ENCODE measurements at places on chromosomes 12 and 14.

- DNase-seq = no peak
Observed at GRCh38 chr14:106286697-106287290, 760.4 kb downstream of the TMEM121 start.

GRCh38 chr14:22563987-22564386, 25.0 kb downstream of the DAD1 start:
- no peak for DNase-seq

GRCh38 chr12:89544022-89544421, 18.2 kb upstream of the POC1B start:
- no peak for DNase-seq

- no peak for DNase-seq
Observed at GRCh38 chr14:102330806-102331205, 11.3 kb downstream of the ZNF839 start.

DNA sequence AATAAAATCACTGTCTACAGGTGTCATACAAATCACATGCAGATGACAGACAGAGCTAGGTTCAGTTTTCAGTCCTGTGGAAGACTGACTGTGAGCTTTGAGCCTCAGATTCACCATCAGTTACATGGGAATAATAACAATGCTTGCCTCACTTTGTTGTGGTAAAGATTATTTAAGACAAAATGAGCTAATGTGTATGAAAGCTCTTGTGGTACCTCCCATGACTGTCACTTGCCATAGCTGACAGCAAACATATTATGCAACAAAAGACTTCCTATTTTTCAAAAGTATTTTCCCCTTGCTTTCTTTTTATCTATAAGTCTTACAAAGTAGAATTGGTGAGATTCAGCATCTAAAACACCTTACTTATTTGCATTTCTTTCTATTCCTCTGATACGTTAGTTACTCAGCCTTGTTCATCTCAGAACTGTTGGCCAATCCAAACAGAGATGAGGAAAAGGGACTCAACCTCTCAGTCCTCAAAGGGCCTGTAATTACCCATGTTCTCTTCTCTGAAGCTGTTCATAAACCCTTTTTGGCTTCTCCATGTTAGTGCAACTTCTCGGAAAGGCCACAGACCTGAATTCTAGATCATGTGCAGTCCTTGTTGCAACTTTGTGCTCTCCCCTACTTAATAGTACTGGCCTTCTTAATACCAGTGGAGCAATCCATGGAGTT, 8.8 kb upstream of the DDHD1 start:
- DNase-seq = no peak

GRCh38 chr12:65524666-65525065, 246.2 kb downstream of the MSRB3 start:
- DNase-seq = no peak

GRCh38 chr12:71938728-71939385, at the start of gene TPH2:
Gene TPH2 (plus strand): TSS chr12:71938845. CDS start chr12:71938987, 142 bp downstream.
- no peak for DNase-seq

DNA sequence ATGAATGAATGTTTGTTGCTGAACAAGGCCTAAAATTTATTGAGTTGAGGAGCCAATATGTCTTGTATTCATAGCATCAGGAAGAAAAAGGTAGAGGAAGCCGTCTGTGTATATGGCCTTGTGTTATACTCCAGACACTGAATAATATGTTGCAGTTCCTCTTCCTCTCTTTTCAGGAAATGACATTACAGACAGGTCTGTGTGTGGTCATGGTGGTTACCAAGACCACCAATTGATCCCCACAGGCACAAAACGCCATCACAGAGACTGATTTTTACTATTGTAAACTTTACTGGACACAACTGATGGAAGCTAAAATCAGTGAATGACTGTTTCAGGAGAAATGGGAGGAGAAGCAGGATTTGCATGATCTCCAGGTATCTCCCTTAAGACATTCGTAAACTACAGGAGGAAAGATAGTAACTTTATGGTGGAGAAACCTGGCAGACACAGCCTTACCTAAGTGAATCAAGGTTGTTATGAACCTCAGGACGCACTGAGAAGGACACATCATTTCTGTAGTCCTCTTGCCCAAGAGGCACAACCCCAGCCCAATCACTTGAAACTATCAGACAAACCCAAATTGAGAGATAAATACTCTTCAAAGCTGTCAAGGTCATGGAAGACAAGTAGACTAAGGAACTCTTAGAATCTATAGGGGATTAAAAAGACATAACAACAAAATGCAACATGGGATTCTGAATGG, 334.1 kb upstream of the RGS6 start:
- no peak for DNase-seq

DNA sequence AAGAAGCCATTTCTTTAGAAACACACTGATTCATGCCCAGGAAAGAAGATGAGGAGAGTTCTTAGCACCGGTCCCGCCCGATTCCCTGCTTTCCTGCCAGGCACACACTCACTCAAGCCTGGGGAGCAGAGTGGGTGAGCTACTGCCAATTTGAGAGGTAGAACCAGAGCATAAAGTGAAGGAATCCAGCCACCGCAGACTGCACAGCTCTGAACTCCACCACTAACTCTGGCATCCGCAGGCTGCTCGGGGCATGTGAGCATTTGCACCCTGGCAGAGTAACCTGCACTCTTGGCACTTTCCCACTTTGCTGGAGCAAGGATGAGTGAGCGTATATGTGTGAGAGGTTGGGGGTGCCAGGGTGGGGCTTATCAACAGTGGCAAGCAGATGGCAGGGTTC, 4.0 kb upstream of the SYNDIG1L start:
- no peak for DNase-seq

DNA sequence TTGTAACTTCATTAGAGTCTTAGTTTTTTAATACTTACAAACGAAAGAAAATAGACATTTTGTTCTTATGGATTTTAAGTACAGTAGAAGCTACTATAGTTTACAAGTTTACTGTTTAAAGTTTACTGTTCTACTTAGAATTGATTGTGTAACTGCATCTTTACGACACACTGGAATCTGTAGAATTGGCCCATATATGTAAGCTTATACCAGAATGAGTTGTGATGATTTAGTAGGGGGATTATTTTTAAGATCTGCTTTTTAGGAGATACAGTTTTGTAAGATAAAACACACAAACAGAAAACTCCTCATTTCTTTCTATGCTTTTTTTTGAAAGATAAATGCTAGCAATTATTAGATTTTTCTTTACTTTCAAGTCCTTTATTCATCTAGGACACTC, 30.2 kb upstream of the NAV3 start:
- no peak for DNase-seq

DNA sequence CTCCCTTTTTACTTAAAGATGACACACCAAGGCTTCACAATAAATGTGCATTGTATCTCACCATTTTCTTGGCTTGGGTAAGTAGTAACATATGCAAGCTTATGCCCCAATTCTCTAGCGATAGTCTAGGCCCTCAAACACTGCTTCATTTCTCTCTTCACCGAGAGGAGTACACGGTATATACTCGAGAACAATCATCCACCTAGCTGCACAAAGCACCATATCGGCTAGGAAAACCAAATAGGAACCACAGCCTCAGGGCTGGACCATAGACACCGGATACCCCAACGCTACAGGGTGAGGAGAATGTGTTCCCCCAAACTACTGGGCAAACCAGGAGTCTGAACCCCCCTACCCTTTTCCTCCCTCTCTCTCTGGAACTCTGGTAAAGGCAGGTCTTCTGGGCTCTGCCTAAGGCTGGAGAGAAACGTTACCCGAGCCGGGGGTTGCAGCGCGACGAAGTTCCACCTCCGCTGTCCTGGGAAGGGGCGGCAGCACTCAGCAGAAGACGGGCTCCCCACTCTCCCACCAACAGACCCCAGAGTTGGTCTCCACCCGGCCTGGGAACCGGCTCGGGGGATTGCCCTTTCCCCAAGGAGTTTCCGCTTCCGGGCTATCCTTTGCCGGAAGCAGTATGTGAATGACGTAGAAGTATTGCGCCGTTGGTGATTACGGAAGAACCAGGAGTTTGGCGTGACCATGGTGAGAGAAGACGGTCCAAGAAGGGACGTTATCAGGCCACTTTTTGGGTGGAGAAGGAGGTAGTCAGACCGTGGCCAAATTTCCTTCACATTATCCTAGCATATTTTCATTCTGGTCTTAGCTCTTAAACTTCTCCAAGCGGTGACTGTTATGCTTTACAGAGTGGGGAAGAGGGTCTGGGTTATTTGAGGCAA, at the start of the genes AREL1 and FCF1:
TSS of gene AREL1 (minus strand) at position 582 of the 896 bp plus-strand sequence. CDS start 27,465 bp downstream, outside the sequence.
TSS of gene FCF1 (plus strand) at position 646 of the 896 bp plus-strand sequence. CDS start at position 700, 54 bp downstream.
- peak; percentile 64 for DNase-seq

DNA sequence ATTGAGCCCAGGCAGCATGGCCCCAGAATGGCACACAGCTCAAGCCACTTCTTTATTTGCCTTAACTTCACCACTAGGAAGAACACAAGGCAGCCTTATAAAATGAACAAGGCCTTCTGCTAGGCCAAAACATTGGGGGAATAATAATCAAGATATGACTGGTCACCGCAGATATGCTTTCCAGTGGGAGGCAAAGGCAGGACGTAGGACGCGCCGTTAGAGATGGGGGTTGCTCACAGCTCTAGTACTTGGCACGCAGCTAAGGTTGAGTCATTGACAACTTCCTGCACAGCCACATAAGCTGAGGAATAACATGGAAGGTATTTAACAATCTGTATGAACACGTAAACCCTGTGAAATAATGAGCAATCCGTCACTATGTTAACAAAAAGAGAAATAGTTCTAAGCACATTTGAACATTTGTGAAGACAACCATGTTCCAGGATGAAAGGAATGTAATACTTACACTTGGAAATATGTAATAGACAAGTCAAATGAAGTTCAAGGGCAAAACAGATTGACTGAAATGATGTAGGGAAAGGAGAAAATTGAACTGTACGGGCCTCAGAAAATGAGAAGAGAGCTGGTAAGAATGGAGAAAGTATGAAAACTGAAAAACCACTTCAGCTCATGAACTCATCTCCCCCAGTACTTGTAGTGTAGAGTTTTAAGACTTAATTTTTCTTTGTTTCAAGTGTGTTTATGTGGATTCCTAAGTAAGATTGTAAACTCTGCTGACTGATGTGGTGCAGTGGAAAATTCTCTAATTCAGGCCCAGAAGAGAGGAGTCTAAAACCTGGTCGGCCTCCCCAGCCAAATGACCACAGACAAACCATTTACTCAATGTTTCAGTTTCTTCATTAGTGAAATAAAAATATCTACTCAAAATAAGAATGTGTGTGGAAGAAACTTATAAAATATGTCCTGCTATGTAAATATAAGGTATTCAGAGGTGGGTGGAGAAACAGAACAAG, 59.3 kb upstream of the CCDC91 start:
- no peak for DNase-seq

- no peak for DNase-seq
Observed at GRCh38 chr12:116881877-116882507, 751 bp upstream of the HRK start.

DNA sequence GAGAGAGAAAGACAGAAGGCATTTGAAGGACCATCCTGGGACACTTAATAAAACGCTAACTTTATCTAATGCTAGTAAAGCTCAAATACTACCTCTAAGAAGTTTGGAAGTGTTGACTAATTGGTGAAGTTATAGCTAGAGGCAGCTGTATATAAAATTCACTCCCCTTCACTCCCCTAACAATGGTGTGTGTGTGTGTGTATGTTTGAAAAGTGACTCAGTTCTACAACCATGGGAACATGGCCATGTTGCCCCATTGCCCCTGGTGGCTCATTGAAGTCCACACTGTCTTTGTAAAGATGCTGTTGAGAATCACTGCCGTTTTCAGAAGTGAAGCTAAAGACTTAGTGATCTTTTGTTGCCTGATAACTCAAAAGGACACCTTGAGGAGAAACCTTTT, 262.4 kb downstream of the NPAS3 start:
- no peak for DNase-seq

- no peak for DNase-seq
Observed at GRCh38 chr14:32896979-32897697, 41.5 kb upstream of the NPAS3 start.

- DNase-seq = peak; percentile 4
Observed at GRCh38 chr12:34402899-34403705, 380.8 kb downstream of the ALG10 start.

DNA sequence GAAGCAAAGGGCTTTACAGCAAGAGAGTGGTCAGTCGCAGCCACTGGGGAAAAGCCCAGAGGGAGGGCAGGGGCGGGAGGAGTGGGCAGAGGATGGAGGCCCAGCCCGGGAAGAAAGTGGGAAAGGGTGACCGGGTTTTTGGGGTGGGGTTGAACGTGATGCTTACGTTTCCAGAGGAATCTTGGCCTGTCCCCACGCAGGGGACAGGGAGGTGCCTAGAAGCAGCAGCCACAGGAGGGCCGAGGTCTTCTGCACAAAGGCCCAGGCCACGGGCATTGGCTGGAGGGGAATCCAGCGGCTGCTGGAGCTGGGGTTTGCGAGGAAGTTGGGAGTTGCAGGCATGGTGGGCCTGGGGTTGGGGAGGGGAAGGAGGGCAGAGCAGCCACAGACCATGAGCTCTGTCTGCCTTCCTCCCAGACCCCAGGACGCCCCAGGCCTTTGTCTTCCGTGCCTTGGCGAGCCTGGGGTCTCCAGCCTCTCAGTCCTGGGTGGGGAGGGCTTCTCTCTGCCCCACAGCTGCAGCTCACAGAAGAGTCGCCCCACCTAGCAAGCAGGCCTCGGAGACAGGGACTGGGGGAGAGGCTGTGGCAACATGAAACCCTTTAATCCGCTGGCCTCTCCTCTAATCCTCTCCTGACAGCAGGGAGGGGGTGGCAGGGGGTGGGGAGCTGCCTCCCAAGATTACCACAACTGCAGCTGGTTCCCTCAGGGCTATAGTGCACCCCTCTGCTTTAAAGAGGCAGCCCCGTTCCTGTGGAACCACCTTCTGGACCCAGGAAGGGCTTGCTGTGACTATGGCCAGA, at the start of gene CACNA2D4:
TSS of gene CACNA2D4 (minus strand) at position 572 of the 803 bp plus-strand sequence. CDS start at position 393, 179 bp downstream.
- DNase-seq = no peak

- no peak for DNase-seq
Observed at GRCh38 chr14:82403987-82404386, 870.3 kb upstream of the SEL1L start.

DNA sequence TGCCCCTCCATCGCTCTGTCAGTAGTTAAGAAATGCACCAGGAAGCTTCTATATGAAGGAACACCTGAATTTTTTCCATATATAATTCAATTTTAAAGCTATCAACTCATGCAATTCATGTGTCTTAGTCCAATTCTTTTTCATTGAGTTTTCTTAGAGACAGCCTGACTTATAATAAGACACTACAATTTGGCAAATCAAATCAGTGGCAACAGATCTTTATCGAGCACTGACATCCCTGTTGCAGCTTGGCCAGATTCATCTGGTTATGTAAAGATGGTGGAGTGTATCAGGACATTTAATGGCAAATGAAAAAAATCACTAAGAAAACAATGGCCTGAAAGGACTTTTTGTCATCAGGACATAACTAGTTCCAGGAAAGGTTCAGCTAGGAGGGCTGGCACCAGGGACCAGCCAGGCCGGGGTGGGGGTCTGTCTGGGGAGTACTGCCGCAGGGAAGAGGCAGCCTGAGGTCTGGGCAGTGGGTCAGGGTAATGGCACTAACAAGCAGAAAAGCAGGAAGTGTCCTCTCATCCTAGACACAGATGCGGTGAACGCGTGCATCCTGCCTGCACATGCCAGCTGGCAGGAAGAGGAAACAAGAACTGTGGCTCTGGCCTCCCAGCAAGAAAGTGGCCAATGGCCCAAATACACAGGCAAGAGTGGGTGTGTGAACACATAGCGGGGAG, 100.5 kb upstream of the LMNTD1 start:
- DNase-seq = no peak

GRCh38 chr12:3755898-3756297, 3.0 kb upstream of the CRACR2A start:
- no peak for DNase-seq
